ENCODE measurements at places on chromosomes 6 and 20. TPM values are rescaled to one million over a fixed set of nuclear protein-coding genes. Genes with fewer than 3 reads are reported as not detected.
A peak's percentile ranks its signal among the peaks of the same experiment; 100 is the strongest.

DNA sequence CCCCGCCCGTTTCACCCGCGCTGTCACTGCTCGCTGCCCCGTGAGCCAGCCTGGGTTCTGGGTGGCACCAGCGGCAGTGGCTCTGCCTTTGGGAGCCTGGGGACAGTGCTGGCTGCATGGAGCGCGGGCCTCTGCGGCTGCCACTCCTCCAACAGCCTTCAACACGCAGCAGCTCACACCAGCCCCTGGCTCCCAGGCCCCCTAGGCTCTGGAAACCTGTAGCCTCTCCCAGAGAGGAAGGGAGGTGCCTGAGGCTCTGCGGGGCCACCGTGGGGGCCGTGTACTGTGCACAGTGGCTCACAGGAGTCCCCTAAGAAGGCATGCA lies 163.9 kb upstream of the AFDN start:
- no peak for DNase-seq

- DNase-seq: no peak
Measured at GRCh38 chr20:38198238-38198861, 33.3 kb upstream of the TGM2 start.

- DNase-seq: no peak
Measured at GRCh38 chr6:138847884-138848283, 52.0 kb downstream of the ECT2L start.

DNA sequence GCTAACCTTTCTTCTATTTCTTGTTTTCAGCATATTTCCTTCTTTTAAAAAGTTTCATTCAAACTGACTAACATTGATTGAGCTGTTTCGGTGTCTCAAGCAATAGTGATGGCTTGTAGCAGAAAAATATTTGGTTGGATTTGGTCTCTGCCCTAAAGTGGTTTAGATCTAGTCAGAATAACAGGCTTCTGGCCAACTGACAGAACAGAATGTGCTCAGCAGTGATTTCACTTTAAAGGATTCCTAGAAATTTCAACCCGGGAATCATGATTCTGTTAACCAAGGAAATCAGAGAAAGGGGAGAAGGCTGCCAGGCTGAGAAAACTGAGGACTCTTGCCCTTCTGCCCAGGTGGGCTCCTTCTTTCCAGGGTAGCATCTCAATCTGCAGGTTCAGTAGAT lies 16.6 kb upstream of the GSTA1 start:
- no peak for DNase-seq

DNA sequence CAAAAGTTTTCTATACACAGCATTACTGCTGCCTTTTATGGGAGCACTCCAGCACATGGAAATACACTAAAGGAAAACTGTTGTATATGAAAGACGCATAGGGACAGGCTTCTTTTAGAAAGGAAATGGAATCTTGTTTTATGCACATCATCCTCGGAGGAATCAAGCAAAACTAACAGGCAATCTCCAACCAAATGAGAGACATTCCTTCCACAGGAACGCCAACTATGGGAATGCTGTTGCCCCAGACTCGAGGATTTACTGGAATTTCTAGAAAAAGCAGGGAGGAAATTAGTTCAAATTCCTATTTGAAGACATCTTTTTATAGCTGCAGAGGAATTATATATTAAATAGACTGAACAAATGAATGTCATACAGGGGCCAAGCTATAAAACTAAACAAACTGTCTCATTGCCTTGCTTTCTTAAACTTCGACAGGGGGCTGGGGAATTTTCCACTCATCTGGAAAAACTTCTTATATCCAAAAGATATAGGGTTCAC lies 52.2 kb downstream of the LYRM4 start:
- no peak for DNase-seq

- no peak for DNase-seq
Measured at GRCh38 chr6:20740727-20741126, 206.5 kb downstream of the CDKAL1 start.

- no peak for DNase-seq
Measured at GRCh38 chr20:25178563-25179438, 16.7 kb upstream of the ENTPD6 start.

DNA sequence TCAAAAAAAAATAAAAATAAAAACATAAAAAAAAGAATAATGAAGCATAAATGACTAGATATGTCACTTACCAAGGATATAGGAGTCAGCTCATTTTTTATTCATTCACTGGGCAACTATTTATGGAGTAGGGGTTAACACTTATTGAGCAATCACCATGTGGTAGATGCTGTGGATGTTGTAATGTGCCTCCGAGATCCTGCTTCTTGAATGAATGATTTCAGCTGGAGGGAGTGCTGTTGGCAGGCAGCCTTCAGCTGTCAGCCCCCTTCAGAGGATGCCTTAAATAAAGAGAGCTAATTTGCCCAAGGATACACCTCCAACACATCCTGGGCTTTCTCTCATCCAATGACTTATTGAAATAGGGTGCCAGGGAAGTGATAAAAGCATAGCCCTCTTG lies 229.5 kb upstream of the DTNBP1 start:
- DNase-seq: no peak

- DNase-seq: peak; percentile 71
Measured at GRCh38 chr6:142833054-142833453, 111.9 kb downstream of the HIVEP2 start.

DNA sequence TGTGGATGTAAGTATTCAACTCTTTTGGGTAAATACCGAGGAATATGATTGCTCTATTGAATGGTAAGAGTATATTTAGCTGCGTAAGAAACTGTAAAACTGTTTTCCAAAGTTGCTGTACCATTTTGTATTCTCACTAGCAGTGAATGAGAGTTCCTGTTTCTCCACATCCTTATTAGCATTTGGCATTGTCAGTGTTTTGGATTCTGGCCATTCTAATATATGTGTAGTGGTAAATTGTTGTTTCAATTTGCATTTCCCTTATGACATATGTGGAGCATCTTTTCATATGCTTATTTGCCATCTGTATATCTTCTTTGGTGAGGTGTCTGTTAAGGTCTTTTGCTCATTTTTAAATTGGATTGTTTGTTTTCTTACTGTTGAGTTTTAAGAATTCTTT lies 29.3 kb upstream of the KAT14 start:
- no peak for DNase-seq

- peak; percentile 18 for DNase-seq
Measured at GRCh38 chr6:47701363-47701762, 3.0 kb downstream of the ADGRF4 start.

GRCh38 chr6:20660534-20660933 lies 126.3 kb downstream of the CDKAL1 start:
- DNase-seq: no peak

GRCh38 chr6:12578751-12579150 lies 137.8 kb upstream of the PHACTR1 start:
- DNase-seq: no peak

GRCh38 chr6:109059571-109060021 lies 35.0 kb downstream of the SESN1 start:
- DNase-seq: no peak

- DNase-seq: no peak
Measured at GRCh38 chr20:56773749-56774148, 144.6 kb downstream of the TFAP2C start.

GRCh38 chr6:166824880-166825250 lies 131.5 kb downstream of the RNASET2 start:
- no peak for DNase-seq

GRCh38 chr6:20034408-20034769 lies 177.9 kb downstream of the MBOAT1 start:
- no peak for DNase-seq

- DNase-seq: no peak
Measured at GRCh38 chr6:144896871-144897270, 611.7 kb downstream of the UTRN start.

GRCh38 chr6:145244349-145245100 lies 490.8 kb downstream of the EPM2A start:
- DNase-seq: no peak

GRCh38 chr6:87799651-87800050 lies 97.6 kb upstream of the AKIRIN2 start:
- DNase-seq: no peak

DNA sequence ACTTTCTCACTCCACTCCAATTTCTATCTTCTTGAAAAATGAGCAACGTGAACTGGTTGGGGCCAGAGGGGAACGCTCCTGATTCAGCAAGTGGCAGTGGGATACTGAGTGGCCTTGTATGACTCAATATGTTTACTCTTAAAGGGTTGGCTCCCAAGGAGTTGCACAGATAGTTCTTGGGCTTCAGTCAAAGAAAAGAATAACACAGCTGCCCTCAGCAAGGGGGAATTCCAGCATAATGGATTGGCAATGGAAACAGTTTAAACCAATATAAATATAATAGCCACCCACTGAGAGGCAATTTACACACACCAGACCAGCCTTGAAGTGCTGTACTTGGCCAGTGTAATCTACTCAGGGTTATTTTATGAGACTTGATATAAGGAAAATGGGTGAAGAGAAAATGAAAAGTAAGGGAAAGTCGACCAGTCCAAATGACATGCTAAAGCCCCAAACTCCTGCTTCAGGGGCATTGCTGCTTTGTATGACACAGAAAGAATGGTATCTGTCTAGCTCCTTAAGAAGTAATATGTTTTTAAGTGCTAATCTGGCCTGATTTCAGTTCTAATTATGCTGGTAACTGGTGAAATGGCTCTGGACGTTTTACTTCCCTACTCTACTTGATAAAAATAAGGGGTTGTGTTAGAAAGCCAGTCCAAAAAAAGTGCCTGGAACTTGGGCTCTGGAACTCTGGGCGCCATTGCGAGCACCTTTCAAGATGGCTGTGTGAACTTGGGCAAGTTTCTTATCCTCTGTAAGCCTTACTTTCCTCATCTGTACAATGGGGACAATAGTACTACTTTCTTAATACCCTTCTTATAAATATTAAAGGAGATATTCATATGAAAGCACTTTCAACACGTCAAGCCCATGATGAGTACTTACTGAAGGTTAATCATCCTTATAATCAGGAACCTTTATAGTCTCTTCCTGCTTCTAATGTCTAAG lies 712.9 kb upstream of the MAP3K7 start:
- peak; percentile 62 for DNase-seq

DNA sequence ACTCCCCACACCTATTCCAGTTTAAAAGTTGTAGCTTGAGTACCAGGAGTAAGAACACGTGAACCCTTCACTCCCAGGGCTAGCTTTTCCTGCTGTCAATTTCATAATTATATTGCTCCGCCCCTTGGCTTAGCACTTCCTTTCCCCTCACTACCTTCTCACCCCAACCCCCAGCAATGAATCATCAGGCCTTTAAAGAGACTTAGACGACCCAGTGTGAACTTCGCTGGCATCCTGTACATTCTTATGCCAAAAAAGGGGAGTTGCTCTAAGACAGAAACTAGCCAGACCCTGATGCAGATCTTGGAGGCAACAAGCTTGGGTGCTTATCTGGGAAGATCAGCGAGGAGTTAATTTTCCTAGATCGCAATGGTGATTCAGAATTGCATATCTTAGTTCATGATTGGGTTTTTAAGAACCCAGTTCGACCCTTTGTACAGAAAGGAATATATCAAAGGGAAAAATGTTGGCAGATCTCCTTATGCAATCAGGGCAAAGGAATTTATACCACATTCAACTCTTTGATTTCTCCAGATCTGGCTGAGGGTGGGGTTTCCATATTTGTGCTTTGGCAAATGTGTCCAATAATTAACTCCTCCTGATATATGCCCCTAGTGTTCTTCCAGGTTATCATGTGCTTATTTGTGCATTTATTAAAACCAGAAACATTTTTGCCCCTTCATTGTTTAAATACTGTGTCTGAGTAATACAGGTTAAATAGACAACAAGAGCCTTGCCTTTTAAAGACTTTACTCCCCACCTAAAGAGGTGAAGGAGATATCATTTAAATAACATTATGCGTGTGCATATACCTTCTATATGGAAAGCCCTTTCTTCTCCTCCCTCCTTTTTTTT lies 8.1 kb upstream of the ATXN1 start:
- DNase-seq: no peak

GRCh38 chr6:114280239-114280982 lies 62.4 kb downstream of the HS3ST5 start:
- no peak for DNase-seq

DNA sequence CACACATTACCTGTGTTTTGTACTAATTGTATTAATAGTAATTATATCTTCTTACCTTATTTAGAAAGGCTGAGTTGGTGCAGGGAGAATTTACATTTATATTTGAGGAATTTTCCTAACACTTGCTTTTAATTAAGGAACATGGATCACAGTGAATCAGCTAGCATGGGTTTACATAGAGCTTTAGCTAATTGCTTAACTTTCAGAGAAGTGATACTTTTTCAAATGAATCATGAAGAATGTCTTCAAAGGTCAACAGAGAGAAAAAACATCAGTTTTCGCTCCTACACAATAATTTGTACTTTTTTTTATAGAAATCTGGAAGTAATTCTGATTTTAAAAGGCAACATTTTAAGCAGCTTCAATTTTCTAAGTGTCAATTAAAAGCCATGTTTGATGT lies 195.0 kb upstream of the HEY2 start:
- DNase-seq: no peak

DNA sequence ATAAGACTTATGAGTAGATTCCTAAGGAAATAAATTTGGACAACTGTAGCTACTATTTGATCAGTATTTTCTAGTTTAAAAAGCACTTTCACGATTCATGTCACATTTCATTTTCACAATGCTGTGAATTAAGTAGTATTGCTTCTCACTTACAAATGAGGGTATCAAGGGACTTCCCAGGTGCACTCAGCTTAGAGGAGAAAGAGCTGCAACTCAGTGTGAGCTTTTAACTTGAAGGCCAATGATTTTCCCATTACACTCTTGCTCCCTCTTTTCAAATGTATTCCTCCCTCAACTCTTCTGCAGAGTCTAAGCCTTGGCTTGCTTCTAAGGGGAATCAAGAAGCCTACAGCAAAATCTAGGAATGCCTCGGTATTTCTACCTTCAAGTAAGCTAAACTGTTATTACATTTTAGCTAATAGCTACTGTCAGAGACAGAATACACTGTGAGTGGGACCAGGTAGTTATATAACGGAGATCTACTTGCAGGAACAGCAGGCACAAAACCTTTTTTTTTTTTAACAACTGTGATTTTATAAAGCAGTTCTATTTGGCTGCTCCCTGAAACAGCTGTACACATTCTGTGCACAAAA lies 339.0 kb downstream of the SYNE1 start:
- DNase-seq: no peak

- no peak for DNase-seq
Measured at GRCh38 chr6:21873562-21873961, 280.0 kb downstream of the SOX4 start.

DNA sequence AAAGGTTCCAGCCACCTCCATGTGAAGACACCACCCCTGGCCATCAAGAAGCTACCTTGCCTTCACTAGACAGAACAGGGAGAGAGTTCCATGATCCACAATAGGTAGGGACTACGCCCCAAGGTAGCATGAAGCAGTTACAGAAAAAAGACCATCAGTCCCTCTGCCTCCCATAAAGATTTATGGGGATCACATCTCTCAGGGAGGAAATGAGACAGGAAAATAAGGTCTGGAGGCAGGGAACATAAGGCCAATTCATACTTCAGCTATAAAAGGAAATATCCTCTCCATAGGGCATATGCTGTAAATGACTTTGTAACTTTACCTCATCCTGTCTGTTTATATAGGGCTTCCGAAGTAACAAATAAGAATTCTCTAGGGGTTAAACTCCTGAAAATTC lies 129.4 kb downstream of the OR2B2 start:
- DNase-seq: no peak

OXT gene
- total RNA-seq: 0.43 TPM

DNAH8 gene
- not detected for total RNA-seq

TGM3 gene
- not detected for total RNA-seq

CYP39A1 gene
- 1.3 TPM for total RNA-seq

GGTLC1 gene
- total RNA-seq: not detected

HLA-DMB gene
- total RNA-seq: 4.2 TPM

TDRD6 gene
- total RNA-seq: not detected

HNF4A gene
- total RNA-seq: not detected

HTR1E gene
- total RNA-seq: not detected

FOXP4 gene
- 10.2 TPM for total RNA-seq

CTAGE9 gene
- total RNA-seq: not detected

WFDC5 gene
- not detected for total RNA-seq

RCAN2 gene
- 1.4 TPM for total RNA-seq

Measured in epithelial cell of proximal tubule (primary cell).